Forelimb muscle (tissue), 1 donor: ENCODE measurements at places on chromosomes 7 and 10.

GRCh38 chr7:66055321-66055956, 20.2 kb upstream of the ASL start:
- DNase-seq = no peak

DNA sequence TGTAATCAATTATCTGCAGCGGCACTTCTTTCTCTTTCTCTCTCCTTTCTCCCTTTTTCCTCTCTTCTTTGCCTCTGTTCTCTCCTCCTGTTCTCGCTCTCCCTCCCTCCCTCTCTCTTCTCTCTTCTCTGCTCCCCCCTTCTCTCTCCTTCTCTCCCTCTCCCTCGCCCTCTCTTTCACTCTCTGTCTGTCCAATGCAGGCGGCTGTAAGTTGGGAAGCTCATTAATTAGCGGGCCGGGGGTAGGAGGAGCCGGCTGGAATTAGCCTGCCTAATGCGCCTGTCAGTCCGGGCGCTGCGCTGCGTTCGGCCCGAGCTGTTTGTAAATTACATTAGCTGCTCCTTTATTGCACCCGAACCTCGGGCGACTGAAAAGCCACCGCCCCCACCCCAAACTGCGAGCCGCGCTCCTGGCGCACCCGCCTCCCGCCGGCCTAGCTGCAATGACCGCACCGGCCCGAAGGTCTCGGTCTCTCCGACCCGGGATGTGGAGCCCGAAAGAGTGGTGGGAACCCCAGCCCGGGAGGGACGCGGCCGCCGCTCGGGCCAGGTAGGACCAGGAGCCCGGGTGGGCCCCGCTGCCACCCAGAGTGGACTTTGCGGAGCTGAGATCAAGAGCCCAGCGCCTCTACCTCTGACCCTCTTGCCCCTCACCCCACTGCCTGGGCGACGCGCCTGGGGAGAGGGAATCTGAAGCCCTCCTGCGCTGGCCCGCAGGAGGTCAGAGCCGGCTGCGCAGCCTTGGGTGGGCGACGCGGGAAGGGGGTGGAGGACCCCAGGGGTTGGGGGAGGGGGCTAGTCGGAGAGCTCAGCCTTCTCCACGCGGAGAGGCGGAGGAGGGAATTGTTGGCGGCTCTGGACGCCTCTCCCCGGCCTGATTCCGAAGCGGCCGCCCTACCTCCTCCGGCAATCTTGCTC, at the start of gene LBX1:
LBX1 (minus strand) TSS at position 198 of the 917 bp plus-strand sequence. CDS start 648 bp downstream, outside the sequence.
- no peak for DNase-seq

DNA sequence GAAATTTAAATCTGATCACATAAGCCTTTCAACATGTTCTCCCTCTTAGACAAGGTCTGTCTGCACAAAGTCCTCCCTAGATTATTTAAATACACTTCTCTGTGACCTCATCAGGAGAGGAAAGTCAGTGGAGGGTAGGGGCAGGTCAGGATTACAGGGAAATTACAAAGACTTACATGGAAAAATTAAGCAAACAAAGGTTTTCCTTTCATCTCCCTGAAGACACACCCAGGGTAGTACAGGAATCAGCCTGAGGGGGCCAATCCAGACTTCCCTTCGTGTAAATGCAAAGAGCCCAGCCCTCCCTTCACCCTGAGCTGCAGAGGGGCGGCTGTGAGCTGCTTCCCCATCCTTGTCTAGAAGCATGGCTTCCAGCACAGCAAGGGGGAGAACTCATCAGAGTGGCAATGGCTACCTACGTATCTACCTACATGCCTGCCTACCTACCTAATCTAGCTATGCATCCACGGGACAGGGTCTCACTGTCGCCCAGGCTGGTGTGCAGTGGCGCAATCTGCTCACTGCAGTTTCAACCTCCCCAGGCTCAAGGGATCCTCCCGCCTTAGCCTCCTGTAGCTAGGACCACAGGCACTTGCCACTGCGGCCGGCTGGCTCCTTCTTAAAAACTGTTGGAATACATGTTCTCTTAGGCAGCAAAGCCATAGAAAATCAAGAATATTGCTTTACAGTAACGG, 33.2 kb downstream of the PITRM1 start:
- DNase-seq = no peak

DNA sequence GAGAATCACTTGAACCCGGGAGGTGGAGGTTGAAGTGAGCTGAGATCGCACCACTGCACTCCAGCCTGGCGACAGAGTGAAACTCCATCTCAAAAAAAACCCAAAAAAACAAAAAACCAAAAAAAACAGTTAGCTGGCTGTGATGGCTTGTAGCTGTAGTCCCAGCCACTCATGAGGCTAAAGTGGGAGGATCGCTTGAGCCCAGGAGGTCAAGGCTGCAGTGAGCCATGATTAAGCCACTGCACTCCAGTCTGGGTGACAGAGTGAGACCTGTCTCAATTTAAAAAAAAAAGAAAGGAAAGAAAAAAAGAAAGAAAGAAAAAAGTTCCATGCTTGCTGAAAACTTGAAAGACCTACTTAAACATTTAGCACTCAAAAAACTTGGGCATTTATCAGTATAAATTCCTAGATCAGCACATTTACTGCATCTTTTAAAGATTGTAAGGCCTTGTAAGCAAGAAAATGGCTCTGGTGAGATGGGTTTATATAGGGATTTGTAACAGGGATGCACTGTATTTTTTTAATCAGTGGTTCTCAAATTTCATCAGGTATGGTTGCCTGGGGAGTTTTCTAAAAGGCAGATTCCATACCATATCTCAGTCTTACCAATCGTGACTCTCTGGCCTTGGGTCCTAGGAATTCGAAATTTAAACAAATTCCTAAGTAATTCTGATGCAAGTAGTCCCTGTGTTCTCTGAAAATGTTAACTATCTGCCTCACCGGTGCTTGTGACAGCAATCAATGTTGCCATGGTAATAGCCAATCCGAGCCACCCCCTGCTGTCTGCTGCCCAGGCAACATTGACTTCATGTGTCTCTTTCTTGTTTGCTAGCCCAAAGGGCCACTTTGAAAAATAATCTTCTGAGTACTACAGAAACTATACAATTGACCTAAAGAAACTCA, 11.5 kb upstream of the NT5C2 start:
- no peak for DNase-seq

- no peak for DNase-seq
Measured at GRCh38 chr10:131655101-131655849, 245.5 kb upstream of the PPP2R2D start.

GRCh38 chr10:92126100-92126650, 164.7 kb downstream of the CPEB3 start:
- no peak for DNase-seq

GRCh38 chr7:45624392-45624760, 50.2 kb downstream of the ADCY1 start:
- DNase-seq = no peak

GRCh38 chr10:13046851-13047528, 45.5 kb upstream of the CCDC3 start:
- DNase-seq = no peak

DNA sequence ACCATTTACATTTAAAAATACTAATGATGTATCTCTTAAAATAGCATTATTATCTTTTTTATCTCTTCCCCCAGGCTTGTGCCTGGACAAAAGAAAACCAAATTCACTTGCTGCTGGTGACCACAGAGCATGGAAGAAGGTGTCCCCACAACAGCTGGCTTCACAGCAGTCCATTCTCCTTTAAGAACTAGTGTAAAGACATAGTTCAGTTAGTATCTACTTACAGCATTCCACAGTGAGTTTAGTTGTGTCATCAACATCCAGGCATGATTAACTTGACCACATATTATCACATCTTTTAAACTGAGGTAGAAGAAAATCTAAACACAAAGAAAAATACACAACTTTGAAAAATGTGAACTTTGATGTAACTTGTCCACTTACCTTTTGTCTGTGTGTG, 55.0 kb downstream of the LRRC17 start:
- DNase-seq = no peak

- no peak for DNase-seq
Measured at GRCh38 chr10:33237736-33238624, 96.5 kb downstream of the NRP1 start.

DNA sequence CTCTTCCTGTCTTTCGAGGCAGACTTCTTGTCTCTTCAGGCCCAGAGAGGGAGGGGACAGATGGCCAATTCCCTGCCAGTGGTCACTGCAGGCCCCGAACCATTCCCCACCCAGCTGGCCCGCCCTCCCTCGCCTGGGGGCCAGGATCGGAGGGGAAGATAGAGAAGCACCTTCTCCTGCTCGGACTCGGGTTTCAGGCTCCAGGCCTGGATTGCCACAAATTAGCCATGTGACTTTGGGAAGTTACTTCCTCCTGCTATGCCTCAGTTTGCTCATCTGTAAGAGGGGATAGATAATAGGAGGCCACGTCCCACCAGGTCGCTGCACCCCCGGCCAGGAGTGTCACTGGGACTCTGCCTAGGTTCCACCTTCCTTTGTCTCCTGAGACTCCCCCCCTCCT, 24.8 kb upstream of the PPP2R2D start:
- DNase-seq = no peak

- DNase-seq = no peak
Measured at GRCh38 chr7:125547505-125547904, 617.9 kb upstream of the POT1 start.

DNA sequence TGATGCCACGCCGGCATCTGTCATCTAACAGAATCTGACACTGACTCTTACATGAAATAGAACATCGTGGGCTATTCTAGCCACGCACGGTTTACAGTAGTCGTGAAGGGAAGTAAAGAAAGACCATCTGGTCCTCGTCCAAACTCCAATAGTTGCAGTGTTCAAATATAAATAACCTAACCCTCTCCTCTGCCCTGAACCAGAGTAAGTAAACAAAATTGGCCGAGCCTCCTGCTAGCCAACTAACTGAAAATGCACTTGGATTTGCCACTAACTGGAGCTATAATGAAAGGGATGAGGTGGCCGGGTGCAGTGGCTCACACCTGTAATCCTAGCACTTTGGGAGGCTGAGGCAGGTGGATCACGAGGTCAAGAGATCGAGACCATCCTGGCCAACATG, 29.5 kb upstream of the ZC3HAV1L start:
- no peak for DNase-seq

GRCh38 chr7:1713502-1714484, 43.7 kb downstream of the ELFN1 start:
- no peak for DNase-seq

DNA sequence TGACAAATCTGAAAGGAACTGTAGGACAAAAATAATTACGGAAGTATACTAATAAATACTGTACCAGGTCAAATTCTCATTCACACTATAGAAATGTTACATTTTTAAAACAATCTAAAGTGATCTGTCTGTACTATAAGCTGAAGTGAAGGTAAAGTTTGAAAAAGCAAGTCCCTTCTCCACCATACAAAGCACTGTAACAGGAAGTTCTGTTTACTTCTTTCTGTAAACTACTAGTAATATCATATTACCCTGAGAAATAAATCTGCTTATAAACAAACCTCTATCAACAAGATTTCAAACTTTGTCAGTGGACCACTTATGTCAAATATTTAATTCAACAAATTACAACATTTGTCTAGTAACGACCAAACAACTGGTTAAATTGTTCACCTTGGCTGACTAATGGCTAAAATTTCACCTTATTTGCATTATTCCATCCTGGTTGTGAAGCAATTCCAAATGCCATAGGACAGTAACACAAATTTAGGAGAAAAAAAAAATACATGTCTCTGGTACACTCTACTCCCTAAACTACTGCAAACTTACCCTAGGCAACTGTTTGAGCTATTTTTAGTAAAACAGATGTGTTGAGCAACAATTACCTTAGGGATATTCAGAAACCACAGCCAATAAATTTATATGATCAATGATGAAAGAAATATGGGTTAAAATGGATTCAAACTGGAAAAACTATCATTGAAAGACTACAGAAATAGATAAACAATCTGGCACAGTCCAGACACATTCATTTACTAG, 126.0 kb downstream of the NRBF2 start:
- no peak for DNase-seq

DNA sequence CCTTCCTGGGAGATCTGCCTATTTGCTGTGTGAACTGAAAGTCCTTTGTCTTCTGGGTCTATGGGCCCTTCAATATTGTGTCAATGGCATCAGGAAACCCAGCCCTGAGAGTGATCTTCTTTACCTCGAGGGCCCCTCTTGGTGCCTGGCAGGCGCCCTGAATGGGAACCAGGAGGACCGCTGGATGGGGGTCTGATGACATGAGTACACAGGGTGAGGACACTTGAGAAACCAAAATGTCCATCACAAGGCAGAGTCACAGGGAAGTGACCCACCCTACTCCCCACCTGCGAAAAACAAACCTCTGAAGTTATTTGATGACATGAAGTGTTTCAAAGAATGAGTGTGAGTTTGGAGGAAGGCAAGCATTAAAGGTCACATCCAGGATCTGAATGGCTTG, 17.3 kb downstream of the SFTPA1 start:
- DNase-seq = no peak

DNA sequence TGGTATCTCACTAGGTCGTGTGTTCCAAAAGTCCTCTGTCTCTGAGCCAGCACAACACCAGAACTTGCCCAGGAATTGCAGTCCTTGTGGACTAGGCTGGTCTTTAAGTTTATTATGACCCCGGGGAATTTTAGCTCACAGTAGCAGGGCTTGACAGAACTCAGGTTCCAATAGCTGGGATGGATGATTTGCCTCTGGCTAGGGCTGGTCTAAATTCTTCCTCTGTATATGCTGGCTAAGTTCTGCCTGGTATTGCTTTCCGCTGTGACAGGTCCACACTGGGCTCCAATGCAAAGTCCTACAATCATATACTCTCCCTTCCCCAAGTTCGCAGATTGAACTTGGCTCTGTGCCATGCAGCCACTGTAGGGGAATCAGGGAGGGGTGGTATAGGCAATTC, 52.5 kb downstream of the FAS start:
- DNase-seq = no peak

DNA sequence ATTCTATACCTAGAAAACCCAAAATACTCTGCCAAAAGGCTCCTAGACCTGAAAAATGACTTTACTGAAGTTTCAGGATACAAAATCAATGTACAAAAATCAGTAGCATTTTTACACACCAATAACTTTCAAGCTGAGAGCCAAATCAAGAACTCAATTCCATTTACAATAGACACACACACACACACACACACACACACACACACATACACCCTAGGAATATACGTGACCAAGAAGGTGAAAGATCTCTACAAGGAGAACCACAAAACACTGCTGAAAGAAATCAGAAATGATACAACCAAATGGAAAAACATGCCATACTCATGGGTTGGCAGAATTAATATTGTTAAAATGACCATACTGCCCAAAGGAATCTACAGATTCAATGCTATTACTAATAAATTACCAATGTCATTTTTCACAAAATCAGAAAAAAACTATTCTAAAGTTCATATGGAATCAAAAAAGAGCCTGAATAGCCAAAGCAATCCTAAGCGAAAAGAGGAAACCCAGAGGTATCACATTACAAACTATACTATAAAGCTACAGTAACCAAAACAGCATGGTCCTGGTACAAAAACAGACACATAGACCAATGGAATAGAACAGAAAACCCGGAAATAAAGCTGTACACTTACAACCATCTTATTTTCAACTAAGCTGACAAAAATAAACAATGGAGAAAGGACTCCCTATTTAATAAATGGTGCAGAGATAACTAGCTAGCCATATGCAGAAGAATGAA, 122.0 kb downstream of the MICU1 start:
- no peak for DNase-seq

DNA sequence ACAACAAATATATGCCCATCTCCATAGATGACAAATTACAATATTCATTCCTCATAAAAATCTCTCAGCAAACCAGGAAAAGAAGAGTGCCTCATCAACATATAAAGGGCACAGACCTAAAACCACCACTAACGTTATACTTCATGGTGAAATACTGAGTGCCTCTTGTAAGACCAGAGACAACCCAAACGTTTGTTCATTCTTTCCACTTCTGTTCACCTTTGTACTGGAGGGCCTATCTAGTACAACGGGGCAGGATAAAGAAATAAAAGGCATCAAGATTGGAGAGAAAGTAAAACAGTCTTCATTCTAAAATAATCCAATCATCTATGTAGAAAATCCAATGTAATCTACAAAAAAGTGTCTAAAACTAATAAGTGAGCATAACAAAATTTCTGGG, 79.1 kb downstream of the LARP4B start:
- DNase-seq = no peak
